A549 treated with CORT108297 at 1 μM for 4 hours (cell line): ENCODE measurements at places on chromosomes 5 and 9. TPM values are rescaled to one million over a fixed set of nuclear protein-coding genes. Genes with fewer than 3 reads are reported as not detected.

Gene CDH18
- not detected in 5 replicates for total RNA-seq

Gene PCDHB6
- total RNA-seq: 0.91 to 1.2 TPM (median 1.1 TPM) in 5 replicates

Gene PTPDC1
- 3.3 to 5.1 TPM (median 4.1 TPM) in 5 replicates for total RNA-seq

Gene MEIKIN
- total RNA-seq: not detected in 5 replicates

Gene HTR1A
- not detected in 5 replicates for total RNA-seq

Gene ALDH1A1
- total RNA-seq: 4,385 to 6,290 TPM (median 5,173 TPM) in 5 replicates

Gene PCDHGB3
- total RNA-seq: 0.17 to 0.33 TPM (median 0.24 TPM) in 5 replicates

Gene LRRC14B
- not detected in 5 replicates for total RNA-seq

Gene PLPP7
- 0.07 to 0.08 TPM in 2 of 5 replicates, not detected in the others for total RNA-seq

Gene DMRT3
- not detected in 5 replicates for total RNA-seq

Gene SIT1
- not detected in 5 replicates for total RNA-seq

Gene EFNA5
- total RNA-seq: 17.4 to 22.3 TPM (median 21.0 TPM) in 5 replicates

Gene LHX3
- total RNA-seq: 0.05 to 0.09 TPM (median 0.08 TPM) in 5 replicates

Gene PPP3R2
- not detected in 5 replicates for total RNA-seq

Gene NUTM2F
- not detected in 5 replicates for total RNA-seq

Gene OSMR
- 55.6 to 77.5 TPM (median 72.5 TPM) in 5 replicates for total RNA-seq

Gene TSLP
- not detected in 5 replicates for total RNA-seq

Gene NCS1
- total RNA-seq: 34.8 to 55.6 TPM (median 54.5 TPM) in 5 replicates

Gene CDKN2A
- total RNA-seq: not detected in 5 replicates

Gene SLC35A4
- 73.2 to 84.8 TPM (median 79.4 TPM) in 5 replicates for total RNA-seq

Gene C5orf52
- total RNA-seq: not detected in 5 replicates

Gene PRR7
- total RNA-seq: 13.2 to 40.2 TPM (median 35.2 TPM) in 5 replicates

Gene ASB6
- 18.0 to 25.5 TPM (median 24.7 TPM) in 5 replicates for total RNA-seq

Gene CMYA5
- 0.12 to 0.19 TPM (median 0.15 TPM) in 5 replicates for total RNA-seq

Gene GAS1
- total RNA-seq: 0.05 to 0.15 TPM (median 0.11 TPM) in 5 replicates

Gene ACOT12
- 0.16 to 0.35 TPM in 2 of 5 replicates, not detected in the others for total RNA-seq

Gene STKLD1
- 0.71 to 1.3 TPM (median 0.96 TPM) in 5 replicates for total RNA-seq

Gene KIF24
- total RNA-seq: 3.0 to 3.7 TPM (median 3.3 TPM) in 5 replicates

Gene DNAJA1
- total RNA-seq: 240 to 342 TPM (median 269 TPM) in 5 replicates

Gene P4HA2
- total RNA-seq: 37.2 to 50.0 TPM (median 44.5 TPM) in 5 replicates

Gene GABRA6
- total RNA-seq: not detected in 5 replicates

Gene ELAVL2
- 0.02 to 0.06 TPM (median 0.05 TPM) in 3 of 5 replicates, not detected in the others for total RNA-seq
